H54 (cell line): ENCODE measurements at places on chromosomes 16 and 17.

DNA sequence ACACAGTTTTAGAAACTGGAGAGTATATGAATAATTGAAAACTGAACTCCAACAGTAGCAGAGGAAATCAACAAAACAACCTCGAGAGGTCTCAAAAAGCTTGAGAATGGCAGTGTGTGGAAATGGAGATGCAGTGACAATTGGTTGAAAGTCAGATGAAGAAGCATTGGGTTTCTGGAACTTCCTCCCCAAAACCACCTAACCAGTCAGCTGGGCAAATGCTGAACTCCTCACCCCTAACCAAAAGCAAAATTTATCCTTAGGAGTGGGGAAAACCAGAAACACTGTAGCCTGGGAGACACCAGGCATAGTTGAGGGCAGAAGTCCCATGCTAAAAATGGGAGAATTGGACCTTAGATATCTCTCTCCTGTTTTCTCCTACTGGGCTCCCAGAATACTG is 109.9 kb downstream of the TANC2 start:
- no peak for DNase-seq

GRCh38 chr16:68596266-68596665 is 48.8 kb upstream of the CDH3 start:
- DNase-seq: no peak

GRCh38 chr16:56817938-56818337 is 47.1 kb upstream of the SLC12A3 start:
- DNase-seq: no peak

GRCh38 chr17:36736201-36737156 is 135.1 kb downstream of the MRM1 start:
- no peak for DNase-seq

DNA sequence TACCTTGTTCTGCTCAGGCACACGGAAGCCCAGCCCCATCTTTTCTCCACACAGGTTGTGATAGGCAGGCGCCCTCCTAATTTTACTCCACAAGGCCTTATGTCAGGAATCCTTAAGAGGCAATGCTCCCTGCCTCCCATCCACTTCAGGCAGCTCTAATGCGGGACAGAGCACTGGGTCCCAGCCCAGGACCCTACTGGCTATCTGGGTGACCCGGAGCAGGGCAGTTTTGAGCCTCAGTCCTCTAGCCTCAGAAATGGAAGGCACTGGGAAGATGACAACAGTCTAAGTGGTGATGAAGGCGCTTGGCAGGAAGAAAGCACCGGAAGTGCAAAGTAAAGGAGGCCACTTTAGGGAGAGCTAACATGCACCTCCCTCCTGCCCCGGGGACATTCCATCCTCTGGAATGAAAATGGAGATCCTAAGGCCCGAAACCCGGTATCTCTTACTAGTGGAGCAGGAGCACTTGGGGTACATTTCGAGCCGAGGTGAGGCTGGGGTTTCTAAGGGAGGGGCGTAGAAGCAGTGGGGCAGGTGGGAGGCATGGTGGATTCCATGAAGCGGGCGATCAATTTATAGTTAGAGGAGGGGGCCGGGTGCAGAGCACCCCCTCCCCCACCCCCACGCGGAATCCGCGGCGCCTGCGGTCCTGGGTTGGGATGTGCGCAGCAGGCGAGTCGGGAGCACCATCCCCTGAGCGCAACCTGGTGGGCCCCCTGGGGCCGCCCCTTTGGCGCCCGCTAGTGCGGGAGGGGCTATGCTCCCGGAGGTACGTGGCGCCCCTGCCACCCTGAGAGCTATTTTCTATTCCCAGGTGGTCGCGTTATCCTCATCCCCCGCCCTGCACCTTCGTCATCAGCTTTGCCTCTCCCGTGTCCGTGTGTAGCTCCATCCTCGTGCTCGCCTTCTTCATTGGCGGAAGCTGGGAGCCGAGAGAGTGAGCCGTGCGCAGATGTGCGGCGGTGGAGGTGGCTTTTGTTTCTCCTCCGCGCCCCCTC is 4.9 kb downstream of the MT1F start:
- DNase-seq: no peak

DNA sequence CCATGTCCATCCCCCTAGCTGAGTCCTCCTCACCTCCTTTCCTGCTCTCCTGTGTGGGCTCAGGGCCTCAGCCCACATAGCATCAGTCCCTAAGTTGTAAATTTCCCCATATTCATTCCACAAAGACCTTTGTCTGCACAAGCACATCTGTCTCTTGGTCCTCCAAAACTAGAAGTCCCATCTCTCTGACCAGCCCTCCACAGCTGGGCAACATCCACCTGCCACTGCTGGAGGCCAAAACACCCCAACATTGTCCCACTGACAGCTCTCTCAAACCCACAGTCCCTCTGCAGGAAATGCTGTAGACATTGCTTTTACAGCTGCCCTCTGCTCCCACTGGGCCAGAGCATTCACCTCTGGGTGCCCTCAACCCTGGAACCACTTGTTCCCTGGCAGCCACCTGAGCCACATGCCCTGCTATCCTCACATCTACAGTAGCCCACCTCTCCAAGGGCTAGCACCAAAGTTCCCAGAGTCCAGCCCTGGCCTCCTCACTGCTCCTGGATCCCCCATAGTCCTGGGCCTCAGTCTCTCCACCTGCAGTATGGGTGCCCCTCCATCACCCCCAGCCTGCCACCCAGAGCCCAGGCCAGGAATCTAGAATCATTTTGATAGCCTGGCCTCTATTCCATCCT is 1722.7 kb downstream of the TP53TG3F start:
- no peak for DNase-seq

DNA sequence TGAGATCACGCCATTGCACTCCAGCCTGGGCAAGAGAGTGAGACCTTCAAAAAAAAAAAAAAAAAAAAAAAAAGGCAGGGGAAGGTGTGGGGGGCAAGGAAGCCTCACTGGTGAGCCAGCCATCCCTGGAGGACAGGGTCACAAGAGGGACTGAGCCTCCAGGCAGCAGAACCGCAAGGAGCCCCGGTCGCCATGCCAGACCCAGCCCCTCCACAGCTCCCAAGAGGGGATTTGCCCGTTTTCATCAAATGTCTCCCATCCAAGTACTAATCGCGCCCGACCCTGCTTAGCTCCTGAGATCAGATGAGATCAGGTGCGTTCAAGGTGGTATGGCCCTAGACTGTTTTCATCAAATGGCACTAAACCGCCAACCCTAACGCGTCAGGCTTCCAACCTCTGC is 2.9 kb downstream of the SLC38A8 start:
- DNase-seq: no peak

DNA sequence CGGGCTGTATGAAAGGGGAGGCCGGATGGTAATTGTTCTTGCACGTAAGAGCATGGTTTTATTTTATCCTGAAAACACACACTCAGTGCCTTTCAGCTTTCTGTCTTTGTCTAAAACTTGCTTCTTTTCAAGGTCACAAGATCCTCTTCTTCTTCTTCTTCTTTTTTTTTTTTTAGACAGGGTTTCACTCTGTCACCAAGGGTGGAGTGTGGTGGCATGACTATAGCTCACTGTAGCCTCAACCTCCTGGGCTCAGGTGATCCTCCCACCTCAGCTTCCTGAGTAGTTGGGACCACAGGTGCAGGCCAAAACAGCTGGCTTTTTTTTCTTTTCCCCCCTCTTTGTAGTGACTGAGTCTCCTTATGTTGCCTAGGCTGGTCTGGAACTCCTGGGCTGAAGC is 15.9 kb upstream of the ZNF629 start:
- DNase-seq: no peak

- DNase-seq: no peak
Observed at GRCh38 chr17:31486351-31487062, 95.0 kb downstream of the RAB11FIP4 start.
